Fibroblast of villous mesenchyme (primary cell): ENCODE measurements at places on chromosomes 2 and 18. TPM values are rescaled to one million over a fixed set of nuclear protein-coding genes. Genes with fewer than 3 reads are reported as not detected.

FEV gene
- not detected in 2 replicates for total RNA-seq

GRCh38 chr2:163453920-163454319, 281.9 kb downstream of the FIGN start:
- no peak for DNase-seq

GRCh38 chr2:211860224-211860623, 678.4 kb downstream of the ERBB4 start:
- DNase-seq: no peak

DNA sequence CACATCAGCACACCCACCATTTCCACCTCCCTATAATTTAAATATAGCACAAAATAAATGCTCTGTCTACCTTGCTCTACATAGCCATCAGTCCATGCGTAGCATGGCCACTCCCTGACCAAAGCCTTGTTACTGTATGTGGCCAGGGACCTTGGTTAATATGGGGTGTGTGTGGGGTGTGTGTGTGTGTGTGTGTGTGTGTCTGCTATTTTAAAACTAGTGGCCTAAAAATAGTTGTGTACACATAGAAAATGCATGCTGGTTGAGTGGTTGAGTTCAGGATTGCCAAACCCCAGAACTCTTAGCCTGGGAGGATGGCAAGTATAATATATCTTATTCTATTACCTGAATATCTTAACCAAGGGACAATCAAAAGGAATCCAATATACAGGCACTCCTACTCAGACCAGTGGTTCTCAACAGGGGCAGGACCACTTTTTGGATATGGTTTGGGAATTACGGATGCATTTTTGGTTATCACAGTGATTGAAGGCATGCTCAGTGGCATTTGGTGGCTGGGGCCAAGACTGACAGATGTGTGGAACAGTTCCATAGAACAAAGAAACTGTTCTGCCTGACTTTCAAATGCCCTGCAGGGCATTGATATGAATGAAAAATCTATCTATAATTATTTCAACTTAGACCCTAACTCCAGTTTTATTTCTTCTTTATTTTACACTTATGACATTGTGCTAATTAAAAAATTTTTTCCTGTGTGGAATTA, 72.3 kb upstream of the PSME4 start:
- no peak for DNase-seq

GRCh38 chr2:216188559-216188850, 79.4 kb downstream of the XRCC5 start:
- no peak for DNase-seq
